ENCODE measurements at places on chromosomes 1 and 21. TPM values are rescaled to one million over a fixed set of nuclear protein-coding genes. Genes with fewer than 3 reads are reported as not detected.

WDR3 gene
- total RNA-seq, result 57.1 TPM

CELA2B gene
- not detected for total RNA-seq

AZIN2 gene
- 3.7 TPM for total RNA-seq

ZNF697 gene
- 0.06 TPM for total RNA-seq

GNG4 gene
- 2.1 TPM for total RNA-seq

NR5A2 gene
- not detected for total RNA-seq

TPTE gene
- not detected for total RNA-seq

SMG5 gene
- 93.7 TPM for total RNA-seq

ZBTB40 gene
- 21.4 TPM for total RNA-seq

CXADR gene
- total RNA-seq, result 0.37 TPM

OR6N1 gene
- total RNA-seq, result not detected

SEMA4A gene
- total RNA-seq, result 1.8 TPM

PKLR gene
- total RNA-seq, result not detected

Data from activated T-helper 17 cell treated with anti-CD3 and anti-CD28 coated beads, Interleukin-2, amount 50 U/mL, for 72 hours (primary cell).